ENCODE measurements at places on chromosomes 3 and 15. TPM values are rescaled to one million over a fixed set of nuclear protein-coding genes. Genes with fewer than 3 reads are reported as not detected.

Gene GREM1
- total RNA-seq = 55.5 TPM

Gene ARRDC4
- total RNA-seq = 106 TPM

Gene FOXB1
- total RNA-seq = not detected

Gene CASR
- not detected for total RNA-seq

Gene OR5K2
- not detected for total RNA-seq

Gene DUOX2
- total RNA-seq = 0.13 TPM

Gene DUOXA1
- 1.7 TPM for total RNA-seq

Gene DNAH1
- total RNA-seq = 3.2 TPM

Gene TGM4
- not detected for total RNA-seq

Measured in gastroesophageal sphincter (tissue), 4 donors.